Left hindlimb (tissue), 1 donor: ENCODE measurements at places on chromosomes 7 and 10.
A peak's percentile ranks its signal among the peaks of the same experiment; 100 is the strongest.

GRCh38 chr10:509361-510102, 179.9 kb downstream of the DIP2C start:
- DNase-seq, result peak; percentile 29

DNA sequence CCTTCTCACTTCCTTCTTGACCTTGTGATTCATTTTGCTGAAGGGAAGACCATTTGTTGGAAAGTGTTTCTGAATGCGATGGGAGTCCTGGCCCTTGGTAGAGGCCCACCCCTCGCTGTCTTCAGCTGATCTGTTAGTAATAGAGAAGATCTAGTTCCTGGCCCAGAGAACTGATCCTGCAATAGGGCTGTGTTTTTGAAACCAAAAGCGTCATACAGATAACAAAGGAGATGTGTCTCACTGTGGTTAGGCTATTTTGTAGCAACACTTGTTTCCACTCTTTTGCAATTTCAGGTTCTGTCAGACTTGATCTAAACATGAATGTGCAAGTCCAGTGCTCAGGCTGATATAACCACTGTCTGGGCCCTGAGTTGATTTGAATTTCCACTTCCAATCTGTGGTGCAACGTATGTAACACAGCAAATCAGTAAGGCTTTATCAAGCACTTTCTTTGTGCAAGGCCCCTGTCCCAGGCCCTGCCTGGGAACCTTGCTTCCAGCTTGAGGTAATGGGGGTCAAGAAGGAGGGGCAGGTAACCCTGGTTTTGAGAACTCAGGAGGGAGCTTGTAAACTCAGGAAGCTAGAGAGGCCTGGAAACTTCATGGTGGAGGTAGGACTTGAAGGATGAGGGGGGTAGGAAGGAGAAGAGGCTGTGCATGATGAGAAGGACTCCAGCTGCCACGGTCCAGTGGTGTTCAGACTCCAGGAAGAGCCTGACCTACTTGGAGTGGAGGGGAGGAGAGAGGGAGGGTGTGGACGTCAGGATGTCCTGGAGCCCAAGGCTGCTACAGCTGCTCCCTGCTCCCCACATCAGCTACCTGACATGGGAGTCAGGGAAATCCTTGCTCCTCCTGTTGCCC, 42.2 kb upstream of the SRGN start:
- no peak for DNase-seq

DNA sequence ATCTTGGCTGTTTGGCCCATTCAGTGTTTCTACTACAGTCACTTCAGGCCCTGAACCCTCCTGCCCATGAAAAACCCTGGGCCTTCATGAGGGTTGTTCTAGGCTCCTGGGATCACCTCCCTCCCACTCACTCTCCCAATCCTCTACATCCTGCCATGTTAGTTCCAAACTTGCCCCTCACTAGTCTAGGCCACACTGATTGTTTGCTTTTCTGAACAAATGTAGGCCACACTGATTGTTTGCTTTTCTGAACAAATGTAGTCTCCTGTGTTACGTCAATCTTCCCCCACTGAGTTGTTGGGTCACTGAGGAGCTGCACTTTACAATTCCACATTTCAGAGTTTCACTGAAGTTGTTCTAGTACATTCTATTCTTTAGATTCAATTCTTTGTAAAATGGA, 5.3 kb upstream of the ALDH18A1 start:
- no peak for DNase-seq

DNA sequence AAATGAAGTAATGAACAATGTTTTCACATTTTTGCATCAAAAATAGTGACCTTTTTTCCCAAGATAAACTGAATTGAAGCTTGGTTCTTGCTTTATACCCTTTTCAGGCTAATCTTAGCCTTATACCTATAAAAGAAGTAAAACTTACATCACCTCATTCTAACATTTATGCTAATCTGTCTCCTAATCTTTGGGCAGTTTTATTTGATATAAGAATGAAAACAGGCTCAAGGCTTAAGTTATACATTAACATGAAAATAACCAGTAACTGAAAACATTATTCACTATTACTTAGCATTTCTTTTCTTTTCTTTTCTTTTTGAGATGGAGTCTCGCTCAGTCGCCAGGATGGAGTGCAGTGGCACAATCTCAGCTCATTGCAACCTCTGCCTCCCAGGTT, 113.1 kb downstream of the HIBADH start:
- DNase-seq, result no peak

GRCh38 chr7:100485471-100485876, 1.7 kb downstream of the NYAP1 start:
- peak; percentile 40 for DNase-seq

GRCh38 chr10:80152820-80153219, 20.3 kb downstream of the PLAC9 start:
- DNase-seq, result no peak

DNA sequence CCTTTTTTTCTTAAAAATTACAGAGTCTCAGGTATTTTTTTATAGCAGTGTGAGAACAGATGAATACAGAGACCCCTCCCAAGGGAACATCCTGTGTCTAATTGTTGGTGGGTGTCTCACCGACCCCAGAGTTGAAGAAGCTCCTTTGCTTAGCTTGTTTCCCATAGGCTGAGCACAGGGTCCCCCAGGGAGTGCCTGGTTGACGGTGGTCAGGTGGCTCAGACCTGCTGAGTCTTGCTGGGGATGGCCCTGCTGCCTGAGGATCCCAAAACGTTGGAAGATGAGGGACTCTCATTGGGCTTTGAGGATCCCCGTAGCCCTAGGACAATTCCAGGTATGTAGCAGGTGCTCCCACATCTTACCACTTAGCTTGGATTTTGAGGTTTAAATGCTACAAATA, 19.5 kb downstream of the SCART1 start:
- no peak for DNase-seq

DNA sequence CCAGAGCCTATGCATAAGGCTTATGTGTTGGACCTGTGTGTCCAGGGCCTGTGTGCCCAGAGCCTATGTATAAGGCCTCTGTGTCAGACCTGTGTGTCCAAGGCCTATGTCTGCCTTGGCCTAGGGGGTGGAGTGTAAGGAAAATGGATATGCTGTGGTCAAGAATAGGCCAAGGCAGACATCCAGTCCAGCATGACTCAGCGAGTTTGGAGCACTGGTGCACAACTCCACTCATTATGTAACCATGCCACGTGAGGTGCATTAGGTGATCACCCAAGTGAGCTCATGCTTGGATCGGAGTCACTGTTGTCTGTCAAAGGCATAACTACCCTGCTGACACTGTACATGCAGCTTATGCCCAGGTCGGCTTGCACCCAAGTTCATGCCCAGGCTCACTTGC, 238.9 kb downstream of the CACNA2D1 start:
- DNase-seq, result no peak

- no peak for DNase-seq
These were observed 42.1 kb downstream of the CYP51A1 start for GRCh38 chr7:92092210-92092609.

DNA sequence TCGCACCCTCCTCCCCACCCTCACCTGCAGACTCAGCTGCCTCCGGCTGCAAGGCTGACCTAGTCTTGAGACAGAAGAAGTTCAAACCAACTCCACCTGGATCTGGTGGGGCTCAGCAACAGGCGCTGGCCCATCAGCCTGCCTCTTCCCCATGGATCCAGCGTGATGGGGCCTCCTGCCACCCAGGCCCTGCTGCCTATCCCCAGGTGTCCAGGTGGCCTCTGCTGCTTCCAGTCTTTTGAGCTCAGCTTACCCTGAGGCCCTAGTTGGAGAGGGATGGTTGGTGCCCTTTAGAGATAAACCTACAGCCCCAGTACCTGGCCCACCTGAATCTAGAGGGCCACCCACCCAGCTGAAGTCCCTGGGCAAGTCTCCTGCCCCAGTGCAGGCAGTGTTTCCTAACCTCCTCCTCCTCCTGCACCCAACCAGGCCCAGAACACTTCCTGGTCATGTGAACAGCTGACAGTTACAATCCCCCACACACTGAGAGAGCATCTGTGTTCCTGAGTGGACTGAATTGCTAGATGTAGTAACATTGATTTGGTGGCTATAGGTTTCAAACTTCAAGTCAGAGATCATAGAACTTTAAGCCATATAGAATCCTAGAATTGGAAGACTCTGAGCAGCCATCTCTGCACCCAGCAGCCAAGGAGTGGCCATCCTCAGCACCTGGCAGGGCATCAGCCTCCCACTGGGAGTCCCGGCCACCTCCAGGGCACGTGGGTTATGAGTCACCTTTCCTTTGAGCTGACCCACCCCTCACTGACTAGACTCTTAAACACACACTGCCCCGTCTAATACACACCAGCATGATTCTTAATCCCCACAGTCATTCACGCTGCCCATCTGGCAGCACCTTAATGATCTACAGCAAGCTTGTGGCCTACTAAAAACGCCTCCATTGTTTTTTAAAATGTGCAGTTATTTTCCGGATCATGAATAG, 51.9 kb downstream of the ALOX5 start:
- no peak for DNase-seq

DNA sequence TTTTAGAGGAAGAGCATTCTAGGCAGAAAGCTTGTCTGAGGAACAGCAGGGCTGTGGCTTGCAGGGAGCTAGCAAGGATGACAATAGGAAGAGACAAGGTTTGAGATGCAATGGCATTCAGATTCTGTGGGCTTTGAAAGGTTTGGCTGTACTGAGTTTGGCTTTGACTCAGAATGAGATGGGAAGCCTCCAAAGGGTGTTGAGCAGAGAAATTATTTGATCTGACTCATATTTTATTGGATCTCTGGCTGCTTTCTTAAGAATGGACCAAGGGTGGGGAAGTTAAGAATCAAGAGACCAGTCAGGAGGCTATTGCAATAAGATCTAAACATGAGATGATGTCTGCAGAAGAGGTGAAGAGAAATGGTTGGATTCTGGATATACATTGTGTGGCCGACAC, 273.2 kb downstream of the CDK14 start:
- DNase-seq, result no peak

- DNase-seq, result no peak
These were observed 56.7 kb upstream of the ELN start for GRCh38 chr7:73971322-73971703.

DNA sequence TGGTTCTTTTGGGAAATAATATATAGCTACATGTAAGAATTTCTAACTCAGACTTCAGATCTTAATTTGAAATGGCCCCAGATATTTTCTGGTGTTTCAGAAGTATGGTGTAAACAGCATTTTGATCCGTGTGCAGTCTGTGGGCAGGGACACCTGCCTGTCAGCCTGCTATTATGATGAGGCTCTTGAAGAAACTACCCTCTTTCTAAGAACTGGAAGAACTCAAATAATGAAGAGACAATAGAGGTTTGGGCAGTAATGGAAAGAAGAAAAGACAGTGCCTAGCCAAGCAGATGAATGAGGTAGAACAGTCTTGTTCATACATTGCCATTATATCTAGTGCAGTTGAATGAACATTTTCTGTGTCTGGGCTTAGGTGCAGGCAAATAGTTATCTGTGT, 256.6 kb downstream of the ARHGAP21 start:
- DNase-seq, result no peak

DNA sequence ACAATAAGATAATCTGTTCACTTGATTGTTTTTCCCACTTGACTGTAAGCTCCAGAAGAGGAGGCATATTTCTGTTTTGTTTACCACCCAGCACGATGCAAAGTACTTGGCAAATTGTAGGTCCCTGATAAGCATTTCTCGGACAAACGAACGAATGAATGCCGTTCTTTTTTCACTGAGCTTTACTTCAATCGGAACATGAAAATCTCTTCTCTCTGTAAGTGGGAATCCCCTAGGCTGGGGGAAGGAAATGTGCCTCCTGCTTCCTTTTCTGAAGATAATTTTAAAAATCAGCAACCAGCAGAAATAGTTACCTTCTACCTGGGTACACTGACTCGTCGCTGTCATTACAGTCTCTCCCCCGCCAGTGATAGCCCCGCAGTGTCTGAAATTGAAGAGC, 102.9 kb downstream of the AOAH start:
- DNase-seq, result no peak

GRCh38 chr10:8071006-8071405, 16.5 kb downstream of the GATA3 start:
- DNase-seq, result no peak

DNA sequence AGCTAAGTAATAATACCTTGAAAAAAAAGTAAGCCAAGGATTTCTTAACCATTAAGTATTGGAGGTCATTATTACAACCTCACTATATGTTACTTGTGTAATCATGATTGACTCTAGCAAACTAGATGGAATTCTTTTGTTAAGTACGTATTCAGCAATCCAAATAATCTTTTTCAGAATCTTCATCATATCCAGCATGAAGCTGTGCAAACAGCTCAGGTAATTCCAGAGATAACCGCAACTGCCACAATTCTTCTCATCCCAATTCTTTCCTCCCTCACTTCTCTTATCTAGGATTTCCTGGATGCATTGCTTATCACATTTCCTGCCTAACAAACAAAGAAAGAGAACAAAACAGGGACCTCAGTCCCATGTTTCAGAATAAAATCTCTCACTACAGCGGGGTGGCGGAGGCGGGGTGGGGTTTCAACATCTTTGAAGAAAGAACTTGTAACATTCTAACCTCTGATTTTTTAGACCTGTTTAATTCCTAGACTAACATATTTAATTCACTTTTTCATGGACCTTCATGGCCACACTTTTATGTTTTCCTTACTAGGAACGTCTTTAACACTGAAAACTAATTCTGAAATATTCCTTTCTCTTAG, 156.5 kb downstream of the POM121L12 start:
- DNase-seq, result no peak

GRCh38 chr10:104479906-104480593, 126.4 kb downstream of the CFAP58 start:
- no peak for DNase-seq

- no peak for DNase-seq
These were observed 259.4 kb downstream of the CAMK1D start for GRCh38 chr10:12608761-12609160.

DNA sequence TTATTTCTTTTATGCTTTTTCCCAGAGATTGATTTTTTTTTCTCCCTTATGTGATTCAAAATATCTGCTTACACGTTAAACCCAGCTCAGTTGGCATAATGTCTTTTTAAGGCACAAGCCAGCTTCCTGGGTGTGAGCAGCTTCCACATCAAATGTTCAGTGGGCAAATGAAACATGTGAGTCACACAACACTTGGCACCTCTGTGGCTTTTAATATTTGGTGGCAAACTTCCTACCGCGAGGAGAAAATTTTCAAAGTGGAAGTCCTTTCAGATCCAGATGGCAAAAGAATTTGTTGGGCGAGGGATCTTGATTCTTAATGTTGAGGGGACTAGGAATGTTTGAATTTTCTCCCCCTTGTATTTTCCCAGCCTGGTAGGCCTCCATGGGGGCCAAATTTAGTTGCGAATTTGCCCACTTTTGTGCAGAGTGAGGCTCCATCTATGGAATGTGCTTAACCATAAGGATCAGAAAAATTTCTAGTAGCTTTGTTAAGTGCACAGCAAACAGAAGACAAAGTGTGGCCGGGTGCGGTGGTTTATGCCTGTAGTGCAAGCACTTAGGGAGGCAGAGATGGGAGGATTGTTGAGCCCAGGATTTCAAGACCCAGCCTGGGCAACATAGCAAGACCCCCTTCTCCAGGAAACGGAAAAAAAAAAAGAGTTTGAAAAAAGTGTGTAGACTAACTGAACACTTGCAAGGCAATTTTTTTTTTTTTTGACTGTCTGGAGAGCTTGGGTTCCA, 31.0 kb downstream of the CUX1 start:
- DNase-seq, result no peak

DNA sequence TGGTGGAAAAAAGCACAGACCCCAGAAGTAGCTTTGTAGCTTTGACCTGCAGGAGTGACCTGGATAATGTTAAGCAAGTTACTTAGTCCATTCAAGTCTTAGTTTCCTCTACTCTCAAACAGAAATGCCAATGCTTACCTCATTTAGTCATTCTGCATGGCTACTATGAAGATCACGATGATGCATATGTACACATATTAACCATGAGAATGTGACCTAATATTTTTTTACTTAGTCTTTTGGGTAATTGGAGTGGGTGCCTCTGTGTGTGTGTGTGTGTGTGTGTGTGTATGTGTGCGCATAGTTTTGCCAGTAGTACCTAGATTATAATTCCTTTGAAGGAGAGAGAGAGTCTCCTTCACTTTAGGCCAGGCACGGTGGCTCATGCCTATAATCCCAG, 95.8 kb downstream of the NRP1 start:
- no peak for DNase-seq
